Hippocampal formation (tissue), 2 donors: ENCODE measurements at places on chromosomes 2 and 18.

- DNase-seq = no peak
Observed at GRCh38 chr2:128435576-128436478, 117.2 kb upstream of the HS6ST1 start.

DNA sequence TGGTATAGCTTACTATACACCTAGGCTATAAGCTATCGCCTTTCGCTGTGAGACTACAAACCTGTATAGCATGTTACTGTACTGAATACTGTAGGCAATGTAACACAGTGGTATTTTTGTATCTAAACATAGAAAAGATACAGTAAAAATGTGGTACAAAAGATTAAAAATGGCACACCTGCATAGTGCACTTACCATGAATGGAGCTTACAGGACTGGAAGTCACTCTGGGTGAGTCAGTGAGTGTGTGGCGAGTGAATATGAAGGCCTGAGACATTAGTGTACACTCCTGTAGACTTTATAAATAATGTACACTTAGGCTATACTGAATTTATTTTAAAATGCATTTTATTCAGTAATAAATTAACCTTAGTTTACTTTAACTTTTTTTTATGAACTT, 258.2 kb upstream of the SP5 start:
- no peak for DNase-seq

DNA sequence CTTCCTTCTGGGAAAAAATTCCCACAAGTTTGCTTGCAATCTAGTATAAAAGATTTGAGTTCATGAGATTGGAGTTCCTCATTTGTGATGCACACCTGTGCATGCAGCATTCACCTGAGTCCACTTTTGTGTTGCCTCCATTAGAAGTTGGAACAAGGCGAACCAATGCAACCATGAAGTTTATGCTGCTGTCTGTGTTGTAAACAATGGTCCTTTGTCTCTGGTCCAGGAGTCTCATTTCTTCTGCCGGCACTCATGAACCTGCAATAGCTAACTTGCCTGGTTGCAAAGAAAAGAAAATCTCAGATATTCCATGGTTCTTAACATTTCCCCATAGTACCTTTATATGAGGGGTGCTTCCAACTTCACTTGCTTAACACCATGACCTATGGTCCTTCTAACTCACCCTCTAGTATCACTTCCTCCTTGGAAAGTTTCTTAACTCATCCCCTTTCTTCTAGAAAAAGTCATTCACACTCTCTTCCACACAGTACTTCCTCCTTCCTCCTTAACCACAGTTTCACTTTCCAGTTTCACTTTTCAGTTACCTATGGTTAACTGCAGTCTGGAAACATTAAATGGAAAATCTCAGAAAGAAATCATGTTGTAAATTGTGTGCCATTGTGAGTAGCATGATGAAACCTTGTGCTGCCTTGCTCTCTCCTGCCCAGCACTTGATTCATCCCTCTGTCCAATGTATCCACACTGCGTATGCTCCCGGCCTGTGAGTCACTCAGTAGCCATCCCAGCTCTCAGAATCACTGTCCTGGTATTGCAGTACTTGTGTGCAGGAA, 128.8 kb upstream of the TRIB2 start:
- no peak for DNase-seq

DNA sequence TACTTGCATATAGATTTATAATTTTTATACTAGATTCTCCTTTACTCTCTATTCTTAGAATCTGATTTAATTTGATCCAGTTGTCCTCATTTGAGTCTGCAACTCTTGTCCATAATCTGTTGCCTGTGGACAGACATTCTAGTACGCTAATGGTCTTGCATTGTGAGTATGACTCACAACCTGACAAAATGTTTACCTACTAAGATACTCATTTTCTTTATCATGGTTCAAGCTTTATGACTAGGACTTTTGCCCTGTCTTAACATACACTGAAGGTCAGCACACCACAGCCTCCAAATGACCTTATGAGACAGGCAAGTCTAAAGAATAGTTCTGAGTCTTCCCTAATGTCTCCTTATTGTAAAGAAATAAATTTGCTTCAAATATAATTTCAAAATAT, 142.3 kb upstream of the CDH7 start:
- DNase-seq = no peak

DNA sequence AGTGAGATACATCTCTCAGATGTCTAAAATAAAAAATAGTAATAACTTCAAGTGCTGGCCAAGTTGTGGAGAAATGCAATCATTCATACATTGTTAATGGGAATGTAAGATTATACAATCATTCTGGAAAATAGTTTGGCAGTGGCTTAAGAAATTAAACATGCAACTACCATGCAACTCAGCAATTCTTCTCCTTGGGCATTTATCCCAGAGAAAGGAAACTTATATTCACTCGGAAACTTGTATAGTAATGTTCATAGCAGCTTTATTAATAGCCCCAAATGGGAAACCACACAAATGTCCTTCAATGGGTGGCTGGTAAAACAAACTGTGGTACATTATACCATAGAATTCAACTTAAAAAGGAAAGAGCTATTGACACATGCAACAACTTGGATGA, 274.0 kb upstream of the SPRED2 start:
- DNase-seq = no peak

GRCh38 chr2:96959406-96960110, 26.8 kb downstream of the FAM178B start:
- DNase-seq = no peak

DNA sequence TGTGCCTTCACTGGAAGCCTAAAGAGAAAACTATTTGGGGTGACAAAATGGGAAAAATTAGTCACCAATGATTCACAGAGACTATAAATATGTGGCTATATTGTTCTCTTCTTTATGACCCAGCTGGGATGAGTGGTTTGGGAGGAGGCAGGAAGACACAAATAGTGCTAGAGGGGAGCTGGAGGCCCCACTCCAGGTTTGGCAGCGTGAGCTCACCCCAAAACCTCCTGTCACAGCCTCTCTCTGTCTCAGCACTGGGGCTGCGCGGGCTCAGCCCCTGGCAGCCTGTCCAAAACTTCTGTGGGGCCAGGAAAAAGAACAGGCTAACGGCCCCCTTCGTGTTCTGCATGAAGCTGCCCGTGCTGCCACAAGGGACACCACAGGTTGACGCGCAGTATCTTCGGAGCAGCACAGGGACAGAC, 73.2 kb upstream of the LCLAT1 start:
- DNase-seq = no peak

DNA sequence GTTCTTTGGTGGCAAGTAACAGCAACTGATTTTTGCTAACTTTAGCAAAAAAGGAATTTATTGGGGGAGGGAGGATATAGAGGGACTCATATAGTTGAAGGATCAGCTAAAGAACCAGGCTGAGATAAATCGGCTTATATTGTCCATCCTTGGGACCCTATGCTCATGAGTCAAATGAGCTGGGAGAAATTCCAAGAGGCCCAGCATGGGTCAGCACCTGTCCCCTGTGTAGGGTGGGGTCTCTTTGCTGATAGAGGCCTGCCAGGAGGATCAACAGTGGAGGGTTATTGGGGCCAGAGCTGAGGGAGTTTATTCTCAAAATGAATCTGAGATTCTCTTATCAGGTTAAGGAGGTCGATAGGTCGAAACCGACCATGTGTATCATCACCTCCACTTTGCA, 97.2 kb downstream of the VAPA start:
- DNase-seq = no peak

DNA sequence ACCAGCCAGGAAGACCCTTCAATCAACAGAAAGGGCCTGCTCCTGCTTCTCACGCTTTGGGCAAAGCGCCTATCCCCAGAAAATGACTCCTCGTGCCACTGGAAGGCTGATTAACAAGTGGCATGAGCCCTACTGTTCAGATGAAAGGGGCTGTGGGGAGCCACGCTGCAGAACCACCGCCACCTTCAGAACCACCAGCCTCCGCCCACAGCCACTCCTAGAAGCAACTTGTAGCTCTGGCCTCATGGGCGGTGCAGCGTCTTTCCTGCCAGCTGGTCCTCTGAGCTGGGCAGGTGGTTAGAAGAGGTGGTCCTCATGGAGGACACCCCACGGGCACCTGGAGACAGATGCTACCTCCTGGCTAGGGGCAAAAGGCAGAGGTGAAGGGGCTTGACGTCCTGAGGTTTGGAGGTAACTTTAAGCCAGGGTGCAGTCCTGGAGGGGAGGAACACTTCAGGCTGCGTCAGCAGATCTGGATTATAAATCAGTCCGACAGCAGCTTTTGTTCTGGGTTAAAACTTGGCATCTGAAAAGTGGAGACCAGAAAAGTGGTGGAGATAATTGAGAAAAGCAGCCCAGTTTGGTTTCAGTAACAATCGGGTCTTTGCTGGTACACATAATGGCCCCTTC, 861 bp upstream of the SEMA4C start:
- DNase-seq = peak; percentile 68

DNA sequence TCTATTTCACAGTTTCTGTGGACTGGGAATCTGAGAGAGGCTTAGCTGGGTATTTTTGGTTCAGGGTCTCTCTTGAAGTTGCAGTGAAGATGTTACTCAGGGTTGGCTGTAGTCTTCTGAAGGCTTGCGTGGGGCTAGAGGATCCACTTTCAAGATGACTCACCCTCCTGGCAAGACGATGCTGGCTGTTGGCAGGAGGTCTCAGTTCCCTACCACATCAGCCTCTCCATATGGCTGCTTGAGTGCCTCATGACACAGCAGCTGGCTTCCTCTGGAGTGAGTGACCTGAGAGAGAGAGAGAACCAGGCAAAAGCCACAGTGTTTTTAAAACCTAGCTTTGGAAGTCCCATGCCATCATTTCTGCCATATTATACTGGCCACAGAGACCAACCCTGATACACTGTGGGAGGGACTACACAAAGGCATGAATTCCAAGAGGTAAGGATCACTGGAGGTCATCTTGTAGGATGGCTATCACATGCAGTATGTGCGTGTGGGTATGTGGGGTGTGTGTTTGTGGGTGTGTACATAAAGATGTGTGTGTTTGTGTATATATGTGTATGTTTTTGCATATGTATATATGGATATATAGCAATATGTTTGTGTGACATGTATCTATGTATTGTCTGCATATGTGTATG, 25.1 kb downstream of the DNPEP start:
- DNase-seq = no peak
